ENCODE measurements at places on chromosomes 7 and 10.

DNA sequence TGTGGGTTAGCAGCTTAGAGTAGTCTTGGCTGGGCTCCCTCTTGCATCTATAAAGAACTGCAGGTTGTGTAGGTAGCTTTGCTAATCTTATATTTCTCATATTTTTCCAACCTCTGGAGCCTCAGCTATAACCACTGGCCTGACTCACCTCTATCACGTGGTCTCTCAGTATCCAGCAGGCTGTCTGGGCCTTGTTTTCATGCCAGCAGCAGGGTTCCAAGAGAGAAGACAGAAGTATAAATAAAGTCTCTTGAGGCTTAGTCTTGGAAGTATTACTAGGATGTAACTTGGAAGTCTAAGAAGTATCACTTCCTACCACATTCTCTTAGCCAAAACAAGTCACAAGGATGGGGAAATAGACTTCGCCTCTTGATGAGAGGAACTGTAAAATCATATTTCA is 73.3 kb downstream of the WIPF3 start:
- DNase-seq, result no peak

DNA sequence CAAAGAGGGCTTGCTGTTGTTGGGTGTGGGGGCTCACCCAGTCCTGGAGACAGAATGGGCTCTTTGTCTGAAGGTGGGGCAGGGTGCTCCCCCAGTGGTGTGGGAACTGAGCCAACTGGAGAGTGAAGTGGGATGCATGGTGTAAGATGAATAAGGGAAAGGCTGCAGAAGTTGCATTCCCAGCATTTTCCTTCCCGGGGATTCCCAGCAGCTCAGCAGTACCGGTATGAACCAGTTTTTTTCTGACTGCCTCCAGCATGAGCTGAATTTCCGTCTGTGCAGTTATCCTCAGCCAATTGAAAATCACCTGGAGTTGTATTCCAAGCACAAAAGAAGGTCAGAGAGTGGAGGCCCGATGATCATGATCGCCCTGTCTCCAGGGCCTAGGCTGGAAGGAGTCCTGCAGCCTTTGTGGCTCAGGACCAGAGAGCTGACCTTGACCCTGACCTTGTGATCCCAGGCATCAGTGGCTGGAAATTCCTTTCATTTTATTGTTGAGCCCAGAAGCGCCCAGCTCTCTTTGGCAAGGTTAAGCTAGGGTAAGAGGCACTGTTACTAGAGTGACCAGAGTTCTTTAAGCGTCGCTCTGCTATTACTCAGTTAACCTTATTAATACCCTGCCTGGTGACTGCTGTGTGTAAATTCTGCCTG is 33.4 kb downstream of the OGDH start:
- DNase-seq, result no peak

DNA sequence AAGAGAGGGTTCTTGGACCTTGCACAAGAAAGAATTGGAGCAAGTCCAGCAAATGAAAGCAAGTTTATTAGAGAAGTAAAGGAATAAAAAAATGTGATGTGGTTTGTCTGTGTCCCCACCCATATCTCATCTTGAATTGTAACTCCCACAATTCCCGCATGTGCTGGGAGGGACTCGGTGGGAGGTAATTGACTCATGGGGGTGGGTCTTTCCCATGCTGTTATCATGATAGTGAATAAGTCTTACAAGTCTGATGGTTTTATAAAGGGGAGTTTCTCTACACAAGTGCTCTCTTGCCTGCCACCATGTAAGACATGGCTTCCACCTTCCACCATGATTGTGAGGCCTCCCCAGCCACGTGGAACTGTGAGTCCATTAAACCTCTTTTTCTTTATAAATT is 39.2 kb upstream of the FZD9 start:
- no peak for DNase-seq

- no peak for DNase-seq
These were observed 9.1 kb downstream of the PRPS1L1 start for GRCh38 chr7:18018296-18019215.

DNA sequence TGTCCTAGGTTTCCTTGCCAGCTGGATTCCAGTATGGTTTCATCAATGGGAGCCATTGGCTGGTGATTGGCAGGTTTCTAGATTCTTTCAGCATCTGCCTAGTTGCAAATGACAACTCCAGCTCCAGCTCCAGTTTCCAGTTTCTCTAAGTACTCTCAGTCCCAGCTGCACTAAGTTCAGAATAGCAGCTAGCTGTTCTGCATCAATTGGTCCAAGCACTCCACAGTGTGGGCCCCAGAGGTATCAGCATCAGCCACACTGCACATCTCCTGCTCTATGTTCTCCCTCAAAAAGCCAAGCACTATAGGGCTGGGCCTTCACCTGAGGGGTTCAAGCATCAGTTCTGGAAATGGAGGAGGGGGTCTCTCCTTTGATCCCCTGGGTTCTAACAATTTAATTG is 143.4 kb downstream of the VPS50 start:
- no peak for DNase-seq

DNA sequence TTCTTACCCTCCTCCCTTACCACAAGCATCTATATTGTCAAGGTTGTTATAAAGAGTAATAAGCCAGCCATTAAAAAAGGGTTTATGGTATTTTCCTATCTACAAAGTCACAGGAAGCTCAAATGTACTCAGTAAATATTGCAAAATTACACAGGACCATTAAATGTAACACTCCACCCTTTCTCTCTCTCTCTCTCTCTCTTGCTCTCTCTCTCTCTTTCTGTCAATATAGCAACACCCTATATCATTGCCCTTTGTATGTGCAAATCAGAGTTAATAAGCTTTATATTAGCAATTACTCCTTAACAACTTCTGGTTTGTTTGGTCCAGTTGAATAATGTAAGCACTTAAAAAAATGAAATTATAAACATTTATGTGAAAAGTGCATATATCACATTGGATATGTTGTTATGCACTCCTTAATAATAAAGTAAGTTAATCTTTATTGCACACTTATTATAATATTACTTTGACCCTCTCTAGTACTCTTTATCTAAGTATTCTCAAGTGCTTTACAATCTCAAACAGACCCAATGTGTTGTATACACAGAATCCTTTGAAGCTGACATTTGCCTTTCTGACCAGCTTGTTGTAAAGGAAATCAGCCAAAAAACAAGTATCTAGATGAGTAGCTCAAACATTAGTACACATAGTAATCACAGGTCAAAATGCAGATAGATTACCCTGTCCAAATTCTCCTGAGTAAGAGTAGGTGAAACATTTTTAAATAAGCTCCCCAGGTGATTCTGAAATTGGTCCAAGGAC is 93.2 kb downstream of the CFTR start:
- DNase-seq, result no peak

GRCh38 chr10:98408799-98409198 is 6.2 kb downstream of the PYROXD2 start:
- DNase-seq, result no peak

GRCh38 chr10:63388421-63389031 is 77.3 kb downstream of the JMJD1C start:
- no peak for DNase-seq

DNA sequence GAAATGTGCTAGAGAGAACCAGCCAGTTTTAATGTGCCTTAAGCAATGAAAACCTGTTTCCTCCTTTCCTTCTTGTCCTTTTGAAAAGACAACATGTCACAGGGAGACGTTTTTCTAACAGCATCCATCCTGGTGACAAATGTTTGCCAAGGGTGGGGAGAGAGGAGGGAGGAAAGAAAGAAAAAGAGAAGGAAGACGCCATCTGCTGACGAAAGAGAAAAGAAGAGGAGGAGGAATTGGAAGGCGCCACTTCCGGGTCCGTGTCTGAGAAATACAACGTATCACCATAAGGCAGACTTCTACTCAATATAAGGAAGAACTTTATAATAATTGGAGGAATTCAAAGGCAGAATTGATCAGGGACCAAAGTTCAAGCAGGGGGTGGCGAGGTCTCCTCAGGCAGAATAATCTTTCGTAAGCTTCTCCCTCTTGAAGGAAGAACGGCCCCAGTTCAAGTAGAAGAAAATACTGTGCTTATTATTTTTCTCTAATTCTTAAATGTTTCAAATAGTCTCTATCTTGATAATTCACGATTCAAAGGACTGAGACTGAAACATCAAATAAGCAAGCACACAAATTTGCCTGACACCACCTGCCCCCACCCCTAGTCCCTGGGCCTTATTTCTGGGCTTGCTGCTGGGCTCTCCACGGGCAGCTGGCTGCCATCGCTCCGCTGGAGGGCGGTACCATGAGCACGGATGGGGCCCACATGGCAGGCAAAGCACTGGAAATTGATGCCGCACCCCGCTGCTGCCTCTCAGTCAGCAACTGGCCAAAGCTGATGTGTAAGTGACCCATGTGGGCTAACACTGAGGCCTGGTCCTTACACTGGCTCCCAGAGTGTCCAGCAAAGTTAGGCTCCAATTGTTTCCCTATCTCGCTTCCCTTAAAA is 273.7 kb upstream of the KLF14 start:
- peak; percentile 43 for DNase-seq

DNA sequence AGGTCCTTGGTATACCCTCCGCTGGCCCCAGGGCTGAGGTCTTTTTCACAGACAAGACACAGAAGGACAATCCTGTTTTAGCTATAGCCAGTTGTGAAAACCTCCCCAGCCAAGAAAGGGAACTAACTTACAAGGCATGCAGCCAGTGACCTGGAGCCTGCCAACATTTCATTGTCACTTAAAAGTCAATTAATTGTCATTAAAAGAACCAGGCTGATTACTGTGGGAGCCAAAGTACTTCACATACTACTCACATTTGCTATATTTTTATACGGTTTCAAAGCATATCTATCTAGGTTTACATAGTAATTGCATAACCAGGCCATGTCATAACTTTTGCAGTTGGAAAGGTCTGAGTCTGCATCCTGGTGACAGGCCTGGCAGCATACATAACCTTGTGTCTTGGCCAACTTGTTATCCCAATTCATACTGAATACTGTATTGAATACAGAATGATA is 31.1 kb downstream of the NRBF2 start:
- DNase-seq, result no peak

DNA sequence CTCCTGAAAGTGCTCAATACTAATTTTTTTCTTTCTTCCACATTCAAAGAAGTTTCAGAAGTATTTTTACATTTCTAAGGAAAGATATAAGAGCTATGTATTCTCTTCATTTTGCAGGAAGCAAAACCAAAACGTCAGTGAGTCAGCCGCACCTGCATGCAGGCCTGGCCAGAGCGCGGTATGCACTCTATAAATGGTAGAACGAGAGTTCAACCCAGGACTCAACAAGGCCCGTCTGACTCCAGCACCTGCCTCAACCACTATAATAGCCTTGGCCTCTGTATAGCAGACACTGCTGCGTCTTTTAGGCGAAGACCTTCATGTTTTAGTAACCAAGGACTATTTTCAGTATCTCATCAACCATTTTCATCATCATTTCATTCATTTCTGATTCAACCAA is 113.2 kb downstream of the KMT2E start:
- DNase-seq, result no peak

- no peak for DNase-seq
These were observed 30.0 kb downstream of the SGMS1 start for GRCh38 chr10:50593523-50594376.

- no peak for DNase-seq
These were observed 102.8 kb upstream of the KCND2 start for GRCh38 chr7:120169996-120170783.

- no peak for DNase-seq
These were observed 567.8 kb upstream of the NRG3 start for GRCh38 chr10:81306971-81307782.

- no peak for DNase-seq
These were observed 105.0 kb downstream of the ADAM12 start for GRCh38 chr10:126283307-126283706.

DNA sequence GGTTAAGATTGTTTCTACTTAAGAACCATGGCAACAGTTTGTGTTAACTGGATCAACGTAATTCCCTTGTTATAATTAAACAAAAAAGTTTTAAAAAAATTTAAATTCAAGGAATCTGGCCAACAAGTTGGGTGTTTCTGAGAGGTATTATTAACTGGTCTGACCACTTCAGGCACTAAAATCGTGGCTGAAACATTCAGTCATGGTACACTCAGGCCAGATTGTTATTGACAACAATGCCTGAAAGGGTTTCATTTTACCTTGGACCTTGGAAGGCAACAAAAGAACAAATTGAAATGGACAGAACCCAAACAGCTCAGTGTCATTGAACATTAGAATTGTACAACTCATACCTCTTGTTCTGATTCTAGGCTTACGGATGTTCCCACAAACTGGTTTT is 103.3 kb upstream of the ARMC3 start:
- no peak for DNase-seq

DNA sequence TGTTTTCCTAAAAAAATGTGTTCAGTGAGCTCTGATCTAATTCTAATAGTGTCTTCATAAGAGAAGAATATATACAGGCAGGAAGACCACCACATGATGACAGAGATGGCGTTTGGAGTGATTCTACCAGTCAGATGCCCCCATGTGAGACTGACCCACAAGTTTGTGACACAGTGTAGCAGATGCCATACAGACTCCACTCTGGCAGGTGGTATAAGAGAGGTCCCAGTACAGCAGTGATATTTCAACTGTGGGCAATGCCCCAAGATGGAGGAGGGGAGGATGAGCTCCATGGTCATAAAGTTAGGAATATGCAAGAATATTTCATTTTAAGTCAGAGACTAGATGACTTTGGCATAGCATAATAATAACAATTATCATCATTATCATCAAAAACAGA is 1022.6 kb downstream of the KCNMA1 start:
- DNase-seq, result no peak

GRCh38 chr7:150972023-150972468 is 6.1 kb downstream of the KCNH2 start:
- DNase-seq, result no peak

DNA sequence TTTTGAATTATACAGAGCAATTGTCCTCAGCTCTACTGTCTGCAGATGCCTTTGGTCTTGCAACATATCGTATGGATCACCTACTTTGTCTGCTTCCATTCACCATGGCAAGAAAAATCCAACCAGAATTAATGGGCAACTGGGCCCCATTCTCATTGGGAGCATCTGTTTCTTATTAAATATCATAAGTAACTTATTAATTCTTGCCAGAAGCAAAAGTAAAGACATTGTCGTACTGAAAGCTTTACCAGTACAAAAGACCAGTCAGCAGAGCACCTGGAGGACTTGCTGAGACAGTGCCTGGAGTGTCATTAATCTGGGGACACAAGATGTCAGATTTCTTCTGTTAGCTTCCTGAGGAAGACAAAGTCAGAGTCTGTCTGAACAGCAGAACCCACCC is 404.5 kb downstream of the INHBA start:
- no peak for DNase-seq

GRCh38 chr10:69662173-69662877 is 32.3 kb downstream of the FAM241B start:
- no peak for DNase-seq

DNA sequence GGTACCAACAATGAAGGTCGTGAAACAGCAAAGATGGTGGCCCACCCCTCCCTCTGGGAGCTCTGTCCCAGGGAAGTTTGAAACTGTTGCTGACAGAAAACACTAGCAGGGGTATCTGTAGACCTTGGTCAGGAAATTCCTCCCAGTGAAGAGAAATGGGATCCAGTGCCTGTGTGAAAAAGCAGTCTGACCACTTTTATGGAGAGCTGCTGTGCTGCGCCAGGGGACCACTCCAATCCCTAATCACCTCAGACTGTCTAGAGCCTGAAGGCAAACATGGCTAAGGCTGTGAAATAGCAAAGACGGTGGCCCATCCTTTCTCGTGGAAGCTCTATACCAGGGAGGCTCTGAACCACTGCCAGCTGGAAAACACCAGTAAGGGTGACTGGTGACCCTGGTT is 38.3 kb upstream of the TMEM140 start:
- DNase-seq, result no peak

- DNase-seq, result no peak
These were observed 140.7 kb downstream of the RGS10 start for GRCh38 chr10:119401671-119402395.

Data from activated T-cell treated with anti-CD3 and anti-CD28 coated beads for 4 hours (primary cell).